ENCODE measurements at places on chromosomes 6 and 20. TPM values are rescaled to one million over a fixed set of nuclear protein-coding genes. Genes with fewer than 3 reads are reported as not detected.

The MRPL2 gene
- 47.3 TPM for total RNA-seq

The OXT gene
- total RNA-seq = 1.0 TPM

The CRISP3 gene
- total RNA-seq = not detected

The RUNX2 gene
- 3.3 TPM for total RNA-seq

The PGBD1 gene
- 1.1 TPM for total RNA-seq

The SLC17A1 gene
- total RNA-seq = not detected

Data from activated naive CD4-positive, alpha-beta T cell treated with anti-CD3 and anti-CD28 coated beads, Interleukin-2, amount 10 ng/mL, durations not matched to agents 5 hours and 36 hours (primary cell).